ENCODE measurements at places on chromosomes 4 and X.

DNA sequence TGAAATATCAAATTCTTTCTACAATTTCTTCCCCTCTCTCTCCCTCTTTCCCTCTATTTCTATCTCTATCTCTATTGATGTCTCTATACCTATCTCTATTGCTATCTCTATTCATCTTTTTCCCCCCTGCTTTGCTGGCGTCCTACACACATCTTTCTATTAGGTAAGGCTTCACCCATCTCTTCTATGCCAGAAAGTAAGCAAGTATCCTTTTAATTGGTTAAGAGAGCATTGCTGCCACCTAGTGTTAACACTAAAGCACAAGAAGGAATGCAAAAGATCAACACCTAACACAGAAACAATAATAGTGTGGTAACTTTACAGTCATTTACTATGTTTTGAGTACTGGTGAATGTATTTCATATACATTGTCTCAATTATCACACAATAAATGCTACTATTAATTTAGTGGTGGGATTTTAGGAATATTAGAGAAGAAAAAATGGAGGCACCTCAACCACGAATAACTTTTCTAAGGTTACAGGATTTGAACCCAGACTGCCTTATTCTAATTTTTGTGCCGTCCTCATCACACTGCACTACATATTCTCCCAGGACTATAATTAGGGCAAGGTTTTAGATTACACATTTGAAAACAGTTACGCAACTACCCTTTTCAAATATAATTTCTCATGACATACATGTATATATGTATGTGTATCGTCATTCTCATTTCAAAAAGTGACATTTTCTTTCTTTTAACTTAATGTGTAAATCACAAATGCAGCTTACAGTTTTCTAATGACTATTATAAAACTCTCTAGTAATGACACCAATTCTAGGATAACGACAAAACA, 3.7 kb upstream of the C4orf36 start:
- no peaks in the 10 kb centered on the region for H3K27me3 ChIP-seq
- no peaks in the 10 kb centered on the region for H3K36me3 ChIP-seq
- peak; percentile 68 for DNase-seq
- H3K4me1 ChIP-seq = peaks cover 12% of the 10 kb centered on the region
- H3K27ac ChIP-seq = no peak overlapping the region
- no peak overlapping the region for H3K4me3 ChIP-seq

DNA sequence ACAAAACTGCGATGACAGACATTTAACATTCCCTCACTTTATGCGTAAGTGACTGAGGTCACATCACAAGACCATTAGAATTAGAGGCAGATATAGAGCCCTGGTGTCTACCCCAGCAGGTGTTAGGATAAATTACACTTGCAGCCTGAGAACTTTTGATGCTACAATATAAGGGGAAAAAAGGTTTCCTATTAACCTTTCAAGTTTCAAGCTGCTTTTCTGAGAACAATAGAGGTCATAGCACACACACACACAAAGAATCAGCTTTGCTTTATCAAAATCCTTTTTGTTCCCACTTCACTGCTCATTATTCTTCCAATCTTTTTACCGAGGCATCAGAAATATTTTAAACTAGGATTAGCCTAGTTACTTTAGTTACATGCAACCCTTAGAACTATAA, 119.8 kb downstream of the COL25A1 start:
- H3K27me3 ChIP-seq = no peaks in the 10 kb centered on the region
- no peaks in the 10 kb centered on the region for H3K36me3 ChIP-seq
- no peak for DNase-seq

- no peaks in the 10 kb centered on the region for H3K4me1 ChIP-seq
- no peaks in the 10 kb centered on the region for H3K36me3 ChIP-seq
- no peak overlapping the region for H3K27ac ChIP-seq
- H3K4me3 ChIP-seq = no peak overlapping the region
- DNase-seq = no peak
These were observed 32.0 kb upstream of the MTMR8 start for GRCh38 chrX:64427281-64427680.

DNA sequence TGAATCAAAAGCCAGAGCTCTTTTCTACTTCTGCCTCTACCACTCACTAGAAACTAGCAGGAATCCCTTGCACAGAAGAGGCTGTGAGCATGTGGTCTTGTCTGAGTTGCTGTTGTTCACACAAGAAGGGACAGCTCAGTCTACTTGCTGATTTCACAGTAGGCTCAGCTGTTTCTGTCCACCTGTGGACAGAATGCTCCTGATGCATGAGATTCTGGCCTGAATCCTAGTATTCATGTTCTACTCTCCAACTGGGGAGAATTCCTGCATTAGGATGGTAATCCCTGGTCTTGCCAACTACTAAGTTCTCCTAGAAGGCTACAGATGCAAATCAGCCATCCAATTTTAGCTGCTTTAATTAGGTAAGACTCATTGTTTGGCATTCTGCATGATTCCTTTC, 112.8 kb downstream of the PPA2 start:
- no peak for DNase-seq
- H3K4me1 ChIP-seq = no peaks in the 10 kb centered on the region
- no peak overlapping the region for H3K27ac ChIP-seq
- H3K4me3 ChIP-seq = no peak overlapping the region

GRCh38 chr4:75016472-75016871, 83.6 kb downstream of the PARM1 start:
- no peak for DNase-seq
- H3K36me3 ChIP-seq = no peaks in the 10 kb centered on the region
- H3K4me3 ChIP-seq = no peak overlapping the region
- no peaks in the 10 kb centered on the region for H3K27me3 ChIP-seq

- DNase-seq = no peak
- H3K27me3 ChIP-seq = no peaks in the 10 kb centered on the region
- H3K4me3 ChIP-seq = no peak overlapping the region
These were observed 15.7 kb downstream of the PRKX start for GRCh38 chrX:3697701-3698279.

DNA sequence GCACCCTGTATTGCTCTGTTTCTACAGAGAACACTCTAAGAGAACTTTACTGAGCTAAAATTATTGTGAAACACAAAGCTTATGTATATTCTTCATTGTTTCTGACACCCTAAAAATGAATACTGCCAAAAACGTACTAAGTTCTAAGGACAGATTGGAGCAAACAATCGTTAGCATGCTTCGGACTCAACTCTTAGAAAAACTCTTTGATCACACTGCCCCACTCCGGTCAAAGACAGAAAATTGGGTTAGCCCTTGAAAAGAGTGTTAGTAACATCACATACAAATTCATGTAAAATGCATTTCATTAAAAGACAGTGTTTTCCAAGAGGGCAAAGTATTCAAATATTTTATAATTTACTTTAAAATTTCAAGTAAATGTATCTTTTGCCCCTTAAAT, 177.4 kb downstream of the DCHS2 start:
- H3K4me1 ChIP-seq = no peaks in the 10 kb centered on the region
- H3K4me3 ChIP-seq = no peak overlapping the region
- H3K27ac ChIP-seq = no peak overlapping the region
- peak; percentile 6 for DNase-seq
- no peaks in the 10 kb centered on the region for H3K36me3 ChIP-seq
- H3K27me3 ChIP-seq = no peaks in the 10 kb centered on the region

DNA sequence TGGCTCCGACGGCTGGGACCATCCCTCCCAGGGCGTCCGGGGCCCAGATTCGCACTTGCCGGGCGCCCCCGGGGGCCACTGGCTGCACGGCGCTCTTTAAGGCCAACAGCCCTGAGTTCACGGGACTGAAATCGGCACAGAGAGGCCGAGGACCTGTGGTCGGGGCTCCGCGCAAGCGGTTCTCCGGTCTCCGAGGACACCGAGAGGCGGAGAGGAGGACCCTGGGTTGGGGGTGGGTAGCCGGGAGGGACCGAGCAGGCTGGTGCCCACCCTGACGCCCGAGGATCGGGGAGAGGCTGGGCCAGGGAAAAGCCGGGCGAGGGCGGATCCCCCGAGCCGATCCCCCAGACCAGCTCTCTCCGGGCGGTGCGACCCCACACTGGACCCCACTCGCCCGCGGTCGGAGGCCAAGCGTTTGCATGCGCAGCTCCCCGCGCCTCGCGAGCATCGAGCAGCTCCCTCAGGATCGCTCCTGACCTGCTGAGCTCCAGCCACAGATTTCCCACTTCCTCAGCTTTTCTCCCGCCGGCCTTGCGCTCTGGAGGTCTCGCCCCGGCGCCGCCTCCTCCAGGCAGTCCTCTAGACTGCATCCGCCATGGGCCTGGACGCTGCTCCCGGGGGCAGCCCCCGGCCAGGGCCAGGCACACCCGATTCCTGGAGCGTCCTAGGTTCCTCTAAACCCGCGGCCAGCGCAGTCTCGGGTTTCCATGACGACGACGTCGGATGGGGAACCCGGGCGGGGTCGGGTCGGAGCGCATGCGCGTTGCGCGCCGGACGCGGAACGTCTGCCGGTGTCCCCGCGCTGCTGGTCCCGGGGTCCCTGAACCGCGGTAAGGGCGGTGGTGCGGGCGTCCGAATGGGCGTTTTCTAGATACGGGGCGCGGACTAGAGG, 17.6 kb upstream of the NAT8L start:
- H3K4me3 ChIP-seq = peak overlapping the region; percentile 77
- DNase-seq = peak; percentile 66
- H3K4me1 ChIP-seq = peaks cover 19% of the 10 kb centered on the region
- peaks cover 9% of the 10 kb centered on the region for H3K27me3 ChIP-seq
- no peak overlapping the region for H3K27ac ChIP-seq
- H3K36me3 ChIP-seq = peaks cover 3% of the 10 kb centered on the region

DNA sequence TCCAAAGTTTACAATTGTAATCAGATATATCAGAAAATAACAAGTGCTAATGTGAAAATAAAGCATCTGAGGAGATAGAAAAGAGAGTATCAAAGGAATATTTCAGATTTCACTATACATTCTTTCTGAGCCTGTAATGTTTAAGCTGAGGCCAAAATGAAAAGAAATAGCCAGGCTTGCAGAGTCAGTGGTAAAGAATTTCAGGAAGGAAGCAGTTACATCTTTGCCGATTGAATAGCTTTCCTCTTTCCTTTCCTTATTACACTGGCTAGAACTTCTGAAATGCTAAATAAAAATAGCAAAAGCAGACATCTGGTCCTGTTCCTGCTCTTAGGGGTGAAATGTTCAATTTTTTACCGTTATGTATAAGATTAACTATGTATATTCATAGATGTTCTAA, 1441.6 kb upstream of the PCDH7 start:
- DNase-seq = no peak
- no peaks in the 10 kb centered on the region for H3K4me1 ChIP-seq
- no peaks in the 10 kb centered on the region for H3K27me3 ChIP-seq
- H3K36me3 ChIP-seq = no peaks in the 10 kb centered on the region

DNA sequence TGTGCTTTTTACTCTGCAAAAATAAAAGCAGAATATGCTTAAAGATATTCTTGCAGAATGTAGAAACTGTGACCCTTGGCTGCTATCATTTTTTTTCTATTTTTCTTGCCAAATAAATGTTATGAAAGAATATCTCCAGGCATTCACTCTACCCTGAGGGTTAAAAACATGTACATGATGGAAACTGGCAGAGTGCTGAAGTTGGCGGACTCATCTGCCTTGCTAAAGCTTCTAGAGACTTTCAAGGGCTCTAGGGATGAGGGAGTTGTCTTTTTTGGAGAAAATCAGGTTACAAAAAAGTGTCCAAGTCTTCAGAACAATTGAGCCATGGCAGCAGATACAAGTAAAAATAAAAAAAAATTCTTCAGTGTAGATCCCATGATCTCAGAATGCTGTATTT, 40.5 kb upstream of the NRK start:
- no peaks in the 10 kb centered on the region for H3K27me3 ChIP-seq
- H3K4me3 ChIP-seq = no peak overlapping the region
- H3K27ac ChIP-seq = no peak overlapping the region
- H3K4me1 ChIP-seq = no peaks in the 10 kb centered on the region

- H3K36me3 ChIP-seq = no peaks in the 10 kb centered on the region
- no peak for DNase-seq
These were observed 39.1 kb downstream of the FUNDC1 start for GRCh38 chrX:44503560-44503959.

DNA sequence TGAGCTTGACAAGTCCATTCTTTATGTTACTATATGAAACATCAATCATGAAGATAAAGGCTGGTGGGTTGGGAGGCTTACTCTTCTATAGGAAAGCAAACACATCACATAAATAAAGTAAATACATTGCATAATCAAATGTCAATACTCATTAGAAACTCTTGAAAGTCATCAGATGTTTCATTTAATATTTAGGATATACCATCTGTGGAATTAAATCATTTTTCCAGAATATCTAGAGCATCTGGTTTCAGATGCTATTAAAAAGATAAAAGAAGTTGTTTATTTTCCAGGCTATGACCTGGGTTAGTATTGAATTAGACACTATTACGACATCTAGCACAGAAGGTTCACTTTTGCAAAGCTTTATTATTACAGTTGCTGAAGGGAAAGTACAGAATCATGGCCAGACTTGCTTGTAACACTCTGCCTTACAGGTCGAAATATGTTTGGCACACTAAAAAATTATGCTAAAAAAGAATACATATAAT, 72.6 kb downstream of the METTL14 start:
- H3K27ac ChIP-seq = no peak overlapping the region
- no peaks in the 10 kb centered on the region for H3K4me1 ChIP-seq
- H3K4me3 ChIP-seq = no peak overlapping the region
- H3K27me3 ChIP-seq = no peaks in the 10 kb centered on the region
- DNase-seq = no peak
- peaks cover 3% of the 10 kb centered on the region for H3K36me3 ChIP-seq

- no peaks in the 10 kb centered on the region for H3K4me1 ChIP-seq
- peak; percentile 23 for DNase-seq
- H3K36me3 ChIP-seq = no peaks in the 10 kb centered on the region
- peak overlapping the region; percentile 38 for H3K4me3 ChIP-seq
These were observed 91.9 kb downstream of the TENT5D start for GRCh38 chrX:80511969-80512760.

DNA sequence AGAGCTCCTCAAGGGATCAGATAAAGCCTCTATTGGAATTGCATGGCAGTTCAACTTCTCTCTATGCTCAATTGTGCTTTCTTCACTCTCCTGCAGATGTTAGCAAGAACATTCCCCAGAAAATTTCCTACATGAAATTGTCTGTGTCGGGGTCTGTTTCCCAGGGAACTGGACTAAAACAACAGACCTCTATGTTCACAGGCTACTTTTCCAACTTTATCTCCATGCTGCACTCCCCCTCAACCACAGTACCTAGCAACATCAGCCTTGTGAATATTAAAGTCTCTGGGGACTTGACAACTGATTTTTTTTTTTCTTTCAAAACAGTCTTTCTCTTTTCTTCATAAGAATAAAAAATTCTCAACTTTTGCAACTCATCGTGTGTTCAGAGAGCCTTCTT, 1470.8 kb upstream of the ADGRL3 start:
- H3K36me3 ChIP-seq = no peaks in the 10 kb centered on the region
- DNase-seq = no peak
- peaks cover 3% of the 10 kb centered on the region for H3K4me1 ChIP-seq
- no peak overlapping the region for H3K27ac ChIP-seq
- no peak overlapping the region for H3K4me3 ChIP-seq

GRCh38 chr4:93529692-93530372, 298.7 kb upstream of the ATOH1 start:
- no peaks in the 10 kb centered on the region for H3K36me3 ChIP-seq
- no peak for DNase-seq
- H3K27ac ChIP-seq = no peak overlapping the region
- H3K4me1 ChIP-seq = no peaks in the 10 kb centered on the region
- no peaks in the 10 kb centered on the region for H3K27me3 ChIP-seq

GRCh38 chr4:66372706-66373105, 702.4 kb upstream of the EPHA5 start:
- no peak for DNase-seq
- no peaks in the 10 kb centered on the region for H3K4me1 ChIP-seq
- H3K4me3 ChIP-seq = no peak overlapping the region
- H3K27ac ChIP-seq = no peak overlapping the region

GRCh38 chr4:28004520-28004919, 1143.9 kb downstream of the STIM2 start:
- H3K27me3 ChIP-seq = no peaks in the 10 kb centered on the region
- H3K27ac ChIP-seq = no peak overlapping the region

GRCh38 chr4:23861897-23862296, 27.9 kb downstream of the PPARGC1A start:
- H3K27me3 ChIP-seq = no peaks in the 10 kb centered on the region
- no peak for DNase-seq
- H3K4me1 ChIP-seq = no peaks in the 10 kb centered on the region

Data from common myeloid progenitor, CD34-positive (primary cell).